ENCODE measurements at places on chromosomes 13 and 19. TPM values are rescaled to one million over a fixed set of nuclear protein-coding genes. Genes with fewer than 3 reads are reported as not detected.
A peak's percentile ranks its signal among the peaks of the same experiment; 100 is the strongest.

DNA sequence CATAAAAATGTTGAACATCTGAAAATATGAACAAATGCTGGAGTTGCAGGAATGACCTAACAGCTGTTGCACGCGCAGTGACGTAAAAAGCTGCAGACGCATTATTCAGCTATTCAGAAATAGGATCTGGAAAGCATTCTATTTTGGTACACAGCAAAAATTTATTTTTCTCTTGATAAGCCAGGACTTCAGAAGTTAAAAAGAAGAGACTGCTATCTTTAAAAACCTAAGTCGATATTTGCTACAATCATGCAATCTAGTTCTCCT lies 36.9 kb upstream of the STARD13 start:
- no peaks in the 10 kb centered on the region for H3K36me3 ChIP-seq
- no peaks in the 10 kb centered on the region for H3K4me1 ChIP-seq
- no peaks in the 10 kb centered on the region for H3K27me3 ChIP-seq
- H3K27ac ChIP-seq = no peak overlapping the region

DNA sequence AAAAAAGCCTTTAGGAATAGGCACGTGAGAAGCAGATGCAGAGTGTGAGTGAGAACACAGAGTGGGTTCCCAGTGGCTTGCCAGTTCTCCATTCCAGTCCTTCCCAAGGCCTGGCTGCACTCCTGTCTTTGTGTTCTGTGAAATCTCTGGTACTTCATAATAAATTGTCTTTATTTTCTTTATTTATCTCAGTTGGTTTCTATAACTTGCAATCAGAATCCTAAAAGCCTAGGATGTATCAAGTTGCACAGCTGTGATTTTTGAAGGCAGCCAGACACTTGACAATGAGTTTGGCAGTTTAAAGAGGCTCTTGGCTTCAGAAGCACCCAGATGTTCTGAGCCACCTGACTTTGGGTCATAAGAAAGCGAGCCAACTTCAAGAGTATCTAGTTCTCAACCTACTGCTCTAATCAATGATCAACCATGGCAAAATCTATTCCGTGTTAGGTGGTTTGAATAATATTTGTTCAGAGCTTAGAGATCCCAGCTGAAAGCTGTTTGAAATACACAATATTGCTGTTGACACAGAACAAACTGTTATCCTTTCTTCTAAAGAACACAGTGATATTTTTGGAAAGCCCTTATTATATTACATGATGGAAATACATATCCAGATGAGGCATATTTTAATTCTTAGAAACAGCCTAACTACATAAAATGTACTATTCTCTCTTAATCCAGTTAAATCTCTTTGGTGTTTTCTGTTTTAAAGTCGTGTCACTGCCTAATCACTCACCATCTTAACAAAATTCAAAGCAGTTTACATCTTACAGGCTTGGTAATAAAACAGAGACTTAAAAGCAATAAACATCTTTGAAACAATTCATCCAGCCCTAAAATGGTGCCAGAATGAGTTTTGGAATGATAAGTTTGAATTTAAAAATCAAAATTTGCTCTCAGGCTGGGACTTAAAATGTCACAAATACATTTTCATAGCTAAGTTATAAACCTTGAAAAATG lies 483.0 kb upstream of the NBEA start:
- no peak for DNase-seq
- no peaks in the 10 kb centered on the region for H3K27me3 ChIP-seq
- no peaks in the 10 kb centered on the region for H3K4me1 ChIP-seq
- H3K4me3 ChIP-seq = no peak overlapping the region

DNA sequence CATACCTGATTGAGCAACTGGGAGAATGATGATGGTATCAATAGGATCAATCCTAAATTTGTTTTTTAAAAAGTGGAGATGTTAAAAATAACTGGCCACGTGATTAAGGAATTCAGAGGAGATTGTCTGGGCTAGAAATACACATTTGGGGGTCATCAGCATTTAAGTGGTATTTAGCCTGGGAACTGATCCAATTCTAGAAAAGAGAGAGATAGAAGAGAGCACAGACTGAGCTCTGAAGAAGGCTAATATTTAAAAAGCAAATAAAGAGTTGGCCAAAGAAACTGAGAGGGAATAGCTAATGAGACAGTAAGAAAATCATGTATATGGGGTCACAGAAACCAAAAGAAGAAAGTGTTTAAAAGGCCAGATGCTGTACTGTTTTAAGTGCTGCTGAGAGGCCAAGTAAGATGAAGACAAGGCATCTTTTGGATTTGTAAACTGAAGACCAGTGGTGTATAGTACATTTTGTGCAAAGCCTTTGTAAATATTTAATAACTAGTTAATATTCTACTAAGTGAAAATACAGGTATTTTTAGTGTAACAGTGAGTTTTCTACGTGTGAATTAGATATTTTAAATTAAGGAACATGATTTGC lies 40.2 kb downstream of the UBL3 start:
- no peak overlapping the region for H3K27ac ChIP-seq
- no peaks in the 10 kb centered on the region for H3K36me3 ChIP-seq
- DNase-seq = no peak
- H3K4me3 ChIP-seq = no peak overlapping the region
- H3K4me1 ChIP-seq = peaks cover 11% of the 10 kb centered on the region

- peaks cover 58% of the 10 kb centered on the region for H3K4me1 ChIP-seq
- DNase-seq = no peak
- no peak overlapping the region for H3K27ac ChIP-seq
- no peaks in the 10 kb centered on the region for H3K27me3 ChIP-seq
Measured at GRCh38 chr13:74115133-74115532, 19.1 kb downstream of the KLF12 start.

DNA sequence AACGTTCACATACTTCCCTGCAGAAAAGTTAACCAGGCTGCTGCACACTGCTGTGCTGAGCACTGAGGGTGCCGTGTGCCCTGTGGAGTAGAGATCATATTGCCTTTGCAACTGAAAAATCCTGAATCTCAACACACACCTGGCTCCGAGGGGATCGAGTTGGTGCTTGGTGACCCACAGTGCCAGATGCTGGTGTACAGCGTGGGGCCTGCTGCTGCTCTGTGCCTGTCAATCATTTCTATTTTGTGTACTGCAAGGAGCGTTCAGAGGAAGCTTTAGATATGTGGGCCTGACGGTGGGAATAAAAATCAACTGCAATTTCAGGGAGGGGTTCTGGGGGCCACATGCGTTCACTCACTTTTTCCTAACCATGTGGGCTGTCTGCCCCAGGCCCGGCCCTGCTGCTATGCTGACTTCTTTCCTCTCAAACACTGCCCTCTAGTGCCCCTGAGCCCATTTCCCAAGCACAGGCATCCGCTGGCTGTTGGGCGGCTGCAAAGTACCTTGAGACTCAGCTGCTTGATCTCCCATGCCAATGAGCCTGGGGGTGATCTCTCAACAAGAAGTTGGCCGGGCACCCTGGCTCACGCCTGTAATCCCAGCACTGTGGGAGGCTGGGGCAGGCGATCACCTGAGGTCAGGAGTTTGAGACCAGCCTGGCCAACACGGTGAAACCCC lies 9.7 kb upstream of the LENG8 start:
- H3K4me3 ChIP-seq = no peak overlapping the region
- DNase-seq = no peak
- H3K27ac ChIP-seq = no peak overlapping the region
- H3K4me1 ChIP-seq = no peaks in the 10 kb centered on the region
- no peaks in the 10 kb centered on the region for H3K27me3 ChIP-seq
- no peaks in the 10 kb centered on the region for H3K36me3 ChIP-seq

- peak; percentile 55 for DNase-seq
- peaks cover 35% of the 10 kb centered on the region for H3K4me1 ChIP-seq
- H3K36me3 ChIP-seq = no peaks in the 10 kb centered on the region
- no peak overlapping the region for H3K4me3 ChIP-seq
Measured at GRCh38 chr13:24684600-24684998, 4.4 kb downstream of the ATP12A start.

VSIG10L gene
- polyA plus RNA-seq = 0.29 TPM

SPATA13 gene
- 97.8 TPM for polyA plus RNA-seq

NDFIP2 gene
- polyA plus RNA-seq = 5.6 TPM

NUP58 gene
- 14.5 TPM for polyA plus RNA-seq

Measured in CD8-positive, alpha-beta memory T cell (primary cell).